ENCODE measurements at places on chromosomes 1 and 21.

- DNase-seq, result peak; percentile 12
These were observed 69.6 kb downstream of the SDCCAG8 start for GRCh38 chr1:243325305-243325890.

- DNase-seq, result no peak
These were observed 81.5 kb upstream of the LBR start for GRCh38 chr1:225509376-225509707.

GRCh38 chr1:164796916-164797315, 237.9 kb downstream of the PBX1 start:
- DNase-seq, result no peak

- DNase-seq, result no peak
These were observed 25.5 kb downstream of the ODF2L start for GRCh38 chr1:86370601-86371022.

- no peak for DNase-seq
These were observed 31.0 kb downstream of the SLC45A1 start for GRCh38 chr1:8348777-8349472.

Measured in kidney epithelial cell (primary cell).